ENCODE measurements at places on chromosomes 12 and 14.

- DNase-seq, result no peak
Observed at GRCh38 chr14:54839701-54840119, 62.9 kb downstream of the GCH1 start.

DNA sequence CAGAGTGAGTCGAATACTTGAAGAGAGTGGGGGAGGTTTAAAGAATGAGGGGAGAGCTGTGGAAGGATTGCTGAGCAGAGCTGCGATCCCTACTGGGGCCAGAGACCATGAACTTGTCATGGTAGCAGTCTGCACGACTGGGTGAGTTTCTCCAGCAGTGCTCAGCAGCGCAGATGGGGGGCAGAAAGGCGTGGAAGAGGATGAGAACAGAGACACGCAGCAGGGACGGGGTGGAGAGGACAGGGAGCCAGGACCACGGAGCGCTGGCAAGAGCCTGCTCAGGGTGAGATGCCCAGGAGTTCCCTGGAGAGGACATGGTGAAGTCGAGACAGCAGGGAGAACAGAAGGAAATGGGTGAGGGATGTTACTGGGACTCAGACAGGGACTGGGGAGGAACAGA lies 2.1 kb upstream of the AQP6 start:
- no peak for DNase-seq

- no peak for DNase-seq
Observed at GRCh38 chr14:99424306-99424877, 56.3 kb downstream of the SETD3 start.

- no peak for DNase-seq
Observed at GRCh38 chr12:117664169-117664568, 302.7 kb upstream of the NOS1 start.

DNA sequence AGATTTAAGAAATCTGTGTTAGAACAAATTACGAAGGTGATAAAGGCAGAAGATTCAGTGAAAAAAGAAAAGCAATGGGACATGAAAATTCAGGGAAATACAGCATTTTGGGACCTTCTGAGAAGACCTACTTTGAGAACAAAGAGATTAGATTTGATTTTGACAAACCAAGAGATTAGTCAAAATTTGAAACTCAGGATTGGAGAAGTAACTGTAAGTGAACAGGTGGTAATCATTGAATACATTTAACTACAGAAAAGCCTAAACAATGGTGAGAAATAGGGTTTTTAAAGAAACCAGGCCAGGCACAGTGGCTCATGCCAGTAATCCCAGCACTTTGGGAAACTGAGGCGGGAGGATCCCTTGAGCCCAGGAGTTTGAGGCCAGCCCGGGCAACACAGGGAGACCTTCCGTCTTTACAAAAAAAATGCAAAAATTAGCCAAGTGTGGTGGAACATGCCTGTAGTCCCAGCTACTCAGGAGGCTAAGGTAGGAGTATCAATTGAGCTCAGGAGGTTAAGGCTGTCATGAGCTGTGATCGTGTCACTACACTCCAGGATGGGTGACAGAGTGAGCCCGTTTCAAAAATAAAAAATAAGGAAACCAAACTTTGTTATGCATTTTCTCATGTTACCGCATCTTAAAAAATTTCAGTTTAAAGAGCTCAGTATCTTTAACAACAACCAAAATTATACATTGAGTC lies 8.9 kb upstream of the SAV1 start:
- no peak for DNase-seq

DNA sequence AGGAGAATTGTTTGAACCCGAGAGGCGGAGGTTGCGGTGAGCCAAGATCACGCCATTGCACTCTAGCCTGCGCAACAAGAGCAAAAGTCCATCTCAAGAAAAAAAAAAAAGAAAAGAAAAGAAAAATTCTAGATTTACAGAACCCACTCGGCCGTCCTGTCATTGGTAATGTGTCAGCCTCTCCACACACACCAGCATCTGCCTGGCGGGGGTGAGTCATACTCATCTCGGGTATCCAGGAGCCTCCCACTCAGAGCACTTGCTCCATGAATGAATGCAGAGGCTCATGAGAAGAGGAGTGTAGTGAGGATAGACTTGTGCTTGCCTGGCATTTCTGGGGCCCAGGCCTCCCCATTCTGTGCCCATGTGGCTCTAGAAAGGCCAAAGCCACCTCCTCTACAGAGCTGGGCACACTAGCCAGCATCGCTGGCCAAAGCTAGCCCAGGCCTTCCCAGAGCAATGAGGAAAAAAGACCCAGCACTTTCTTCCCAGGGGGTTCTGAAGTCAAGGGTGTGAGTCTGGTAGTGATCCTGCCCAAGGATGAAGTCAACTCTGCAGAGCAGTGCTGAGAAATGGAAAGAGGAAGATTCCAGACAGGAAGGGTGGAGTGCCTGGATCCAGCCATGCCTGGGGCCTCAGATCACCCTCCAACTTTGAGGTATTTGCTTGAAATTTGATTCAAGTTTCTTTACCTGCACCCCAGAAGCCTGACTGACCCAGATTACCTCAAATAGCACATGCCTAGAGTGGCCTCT lies 31.2 kb upstream of the KLC1 start:
- peak; percentile 47 for DNase-seq

All from nucleus accumbens (tissue), 56 donors.